T1000 (cell line): ENCODE measurements at places on chromosomes 3 and 15.
A peak's percentile ranks its signal among the peaks of the same experiment; 100 is the strongest.

DNA sequence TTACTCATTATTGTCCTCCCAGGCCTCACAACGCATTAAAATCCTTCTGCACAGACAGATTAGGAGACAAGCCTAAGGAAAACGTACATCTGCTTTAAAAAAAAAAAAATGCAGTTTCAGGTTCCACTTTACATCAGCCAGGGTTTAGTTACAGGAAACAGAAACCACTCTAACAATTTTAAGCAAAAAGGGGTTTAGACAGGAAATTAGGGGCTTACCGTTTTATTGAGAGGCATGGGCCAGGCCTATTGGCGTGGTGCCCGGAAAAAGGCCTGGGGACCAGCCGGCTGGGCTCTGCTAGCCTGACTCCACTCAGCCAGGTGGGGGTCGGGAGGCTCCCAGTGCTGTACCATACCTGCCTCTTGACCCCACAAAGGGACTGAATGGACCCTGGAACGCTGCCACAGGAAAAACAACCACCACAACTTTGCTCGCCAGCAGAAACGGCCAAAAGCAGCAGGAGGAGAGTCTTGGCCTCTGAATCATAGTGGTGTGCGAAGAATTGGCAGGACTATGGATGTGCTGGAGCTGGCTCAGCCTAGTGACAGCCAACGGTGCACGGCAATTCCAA is 124.3 kb downstream of the CHSY1 start:
- peak; percentile 73 for DNase-seq

DNA sequence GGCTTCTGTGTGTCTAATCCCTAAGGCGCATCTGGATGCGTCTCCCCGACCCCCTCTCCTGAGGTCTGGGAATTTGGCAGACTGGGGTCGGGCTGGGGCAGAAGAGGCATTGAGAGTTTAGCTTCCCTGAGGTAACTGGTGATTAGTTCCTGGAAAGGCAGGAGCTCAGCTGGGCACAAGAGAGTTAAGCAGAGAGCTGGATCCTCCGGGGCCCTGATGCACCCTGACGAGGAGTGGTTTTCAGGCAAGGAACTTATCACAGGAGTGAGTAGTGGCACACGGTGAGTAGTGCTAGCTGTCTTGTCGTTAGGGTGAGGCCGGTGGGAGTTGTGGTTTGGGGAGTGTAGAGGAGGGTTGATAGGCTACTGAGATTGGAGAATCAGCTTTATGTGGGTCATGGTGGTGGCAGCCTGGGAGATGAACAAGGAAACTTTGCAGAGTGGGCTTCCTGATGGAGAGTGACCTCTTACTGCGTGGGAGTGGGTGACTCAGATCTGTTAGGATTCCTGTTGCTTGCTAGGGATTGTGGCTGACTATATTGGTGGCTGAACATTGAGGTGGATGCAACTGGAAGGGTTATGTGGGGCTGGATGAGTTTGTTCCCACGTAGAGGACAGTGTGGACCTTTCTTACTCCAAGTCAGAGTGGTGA is 897 bp downstream of the RAD54L2 start:
- no peak for DNase-seq

GRCh38 chr3:82636177-82636576 is 874.7 kb upstream of the GBE1 start:
- no peak for DNase-seq

DNA sequence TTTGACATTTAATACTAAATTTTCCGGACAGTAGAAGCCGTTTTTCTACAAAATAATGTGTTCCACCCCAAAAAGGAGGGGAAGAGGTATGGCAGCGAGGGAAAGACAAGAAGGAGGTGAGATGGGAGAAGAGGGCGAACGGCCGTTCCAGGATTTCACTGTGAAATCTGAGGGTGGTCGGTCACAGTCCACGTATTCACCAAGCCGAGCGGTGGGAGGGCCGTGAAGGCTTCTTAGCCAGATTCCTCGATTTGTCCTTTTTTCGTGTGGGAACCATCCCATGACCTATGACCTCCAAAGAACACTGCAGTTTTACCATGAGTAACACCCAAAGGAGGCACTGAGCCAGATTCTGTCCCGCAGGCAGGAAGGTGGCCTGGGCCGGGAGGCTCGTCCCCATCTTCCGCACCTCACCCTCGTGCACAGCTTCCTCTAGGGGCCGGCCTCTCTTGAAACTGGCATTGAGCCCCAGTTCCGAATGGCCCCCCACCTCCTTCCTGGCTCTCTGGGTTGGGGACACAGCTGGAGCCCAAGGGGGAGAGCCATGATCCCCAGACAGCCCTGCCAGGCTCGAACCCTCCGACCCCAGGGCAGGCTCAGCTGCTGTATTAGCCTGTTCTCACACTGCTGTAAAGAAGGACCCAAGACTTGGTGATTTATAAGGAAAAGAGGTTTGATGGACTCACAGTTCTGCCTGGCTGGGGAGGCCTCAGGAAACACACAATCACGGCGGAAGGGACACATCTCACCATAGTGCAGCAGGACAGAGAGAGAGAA is 23.7 kb downstream of the XXYLT1 start:
- DNase-seq, result no peak

DNA sequence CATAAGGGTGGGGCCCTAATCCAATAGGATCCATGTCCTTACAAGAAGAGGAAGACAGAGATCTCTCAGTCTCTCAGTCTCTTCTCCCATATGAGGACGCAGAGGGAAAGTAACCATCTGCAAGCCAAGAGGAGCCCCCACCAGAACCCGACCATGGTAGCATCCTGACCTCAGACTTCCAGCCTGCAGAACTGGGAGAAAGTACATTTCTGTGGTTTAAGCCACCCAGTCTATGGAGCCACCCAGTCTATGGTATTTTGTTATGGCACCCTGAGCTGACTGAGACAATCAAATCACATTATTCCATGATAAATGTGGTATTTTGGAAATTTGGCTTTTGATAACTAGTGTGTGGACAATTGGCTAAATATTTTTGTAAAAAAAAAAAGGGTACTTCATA is 101.5 kb upstream of the TMC3 start:
- no peak for DNase-seq
